Chondrocyte (in vitro differentiated cells): ENCODE measurements at places on chromosomes 11 and 22. TPM values are rescaled to one million over a fixed set of nuclear protein-coding genes. Genes with fewer than 3 reads are reported as not detected.

The OR9Q1 gene
- not detected in 3 replicates for total RNA-seq

The MS4A3 gene
- total RNA-seq: not detected in 3 replicates

The MMP12 gene
- 0.17 to 0.18 TPM in 2 of 3 replicates, not detected in the other for total RNA-seq

The NRXN2 gene
- 1.1 to 3.0 TPM (median 1.8 TPM) in 3 replicates for total RNA-seq

The KRTAP5-2 gene
- total RNA-seq: not detected in 3 replicates

The KRTAP5-11 gene
- not detected in 3 replicates for total RNA-seq
